Glutamatergic neuron (in vitro differentiated cells): ENCODE measurements at places on chromosomes 5 and 9.

DNA sequence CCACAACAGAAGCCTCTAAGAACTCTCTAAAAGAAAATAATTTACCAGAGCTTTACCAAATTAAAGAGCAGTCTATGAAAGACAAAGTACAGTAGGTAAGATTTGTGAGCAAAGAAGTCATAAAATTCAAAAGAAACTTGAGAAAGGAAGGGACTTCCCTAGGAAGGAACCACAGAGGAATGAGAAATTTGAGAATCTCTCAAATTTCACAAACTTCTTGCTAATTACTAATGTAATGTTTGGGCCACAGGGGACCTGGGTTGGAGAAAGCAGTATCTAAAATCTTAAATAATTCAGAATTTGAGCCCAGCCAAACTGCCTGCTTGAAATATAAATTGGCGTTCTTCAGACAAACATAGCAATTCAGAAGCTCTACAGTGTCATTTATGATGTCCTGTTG, 225.0 kb upstream of the PRR16 start:
- DNase-seq = no peak

DNA sequence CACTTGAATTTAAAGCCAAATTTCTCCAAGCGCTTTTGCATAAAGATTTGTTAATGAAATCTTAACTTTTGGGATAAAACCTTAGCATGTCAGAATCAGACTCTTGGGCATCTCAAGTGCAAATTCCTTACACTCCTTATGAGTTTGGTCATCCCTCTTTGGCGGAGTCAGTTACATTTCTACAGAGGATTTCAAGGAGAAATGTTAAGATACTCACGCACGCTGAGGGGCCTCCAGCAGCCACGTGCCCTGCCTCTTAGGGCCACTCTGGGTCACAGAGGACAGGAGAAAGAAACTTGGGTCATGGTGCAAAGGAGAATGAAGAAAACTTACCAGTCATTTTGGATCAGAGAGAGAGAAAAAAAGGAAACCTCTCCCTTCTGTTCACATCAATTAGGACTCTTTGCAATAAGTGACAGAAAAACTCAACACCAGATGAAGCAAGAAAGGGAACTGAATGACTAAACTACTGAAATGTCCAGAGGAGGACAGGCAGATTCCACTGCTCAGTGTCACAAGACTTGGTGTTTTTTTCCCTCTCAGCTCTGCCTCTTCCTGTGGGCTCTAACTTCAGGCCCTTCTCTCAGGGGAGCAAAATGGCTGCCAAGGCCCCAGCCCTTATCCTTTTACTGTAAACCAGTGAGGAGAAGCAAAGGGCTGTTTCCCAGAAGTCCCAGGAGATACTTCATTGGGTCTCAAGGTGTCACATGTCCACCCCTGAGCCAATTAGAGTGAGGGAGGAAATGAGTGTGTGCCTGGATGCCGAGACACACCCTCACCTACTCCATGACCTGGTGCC, 63.3 kb upstream of the NFIL3 start:
- DNase-seq = no peak

- no peak for DNase-seq
Observed at GRCh38 chr9:129398101-129398960, 220.3 kb upstream of the IER5L start.

DNA sequence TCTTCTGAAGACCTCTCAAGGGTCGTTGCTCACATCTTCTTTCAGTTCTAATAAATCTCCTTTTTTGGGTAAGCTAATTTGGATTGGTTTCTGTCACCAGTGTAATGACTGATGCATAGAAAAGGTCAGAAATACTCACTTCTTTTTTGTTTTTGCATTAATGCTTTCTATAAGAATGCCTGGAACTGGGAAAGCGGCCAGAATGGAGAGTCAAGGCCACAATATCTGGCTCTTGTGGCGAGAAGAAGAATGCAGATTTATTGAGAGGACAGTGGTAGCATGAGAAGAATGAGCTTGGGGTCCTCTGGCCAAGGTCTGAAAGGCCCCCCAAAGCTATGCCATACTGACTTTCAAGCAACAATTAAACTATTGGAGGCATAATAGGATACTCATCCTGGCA, 88.0 kb upstream of the SLC12A2 start:
- no peak for DNase-seq

GRCh38 chr5:132779961-132780360, 2.9 kb upstream of the SEPTIN8 start:
- no peak for DNase-seq

GRCh38 chr9:135907006-135907430, 328 bp downstream of the CAMSAP1 start:
- DNase-seq = peak; percentile 63

- DNase-seq = no peak
Observed at GRCh38 chr9:92278110-92278509, 15.4 kb downstream of the IARS1 start.

GRCh38 chr9:99819123-99819855, 2.4 kb upstream of the NR4A3 start:
- DNase-seq = peak; percentile 85

GRCh38 chr5:96117771-96118651, 156.4 kb upstream of the ELL2 start:
- no peak for DNase-seq

DNA sequence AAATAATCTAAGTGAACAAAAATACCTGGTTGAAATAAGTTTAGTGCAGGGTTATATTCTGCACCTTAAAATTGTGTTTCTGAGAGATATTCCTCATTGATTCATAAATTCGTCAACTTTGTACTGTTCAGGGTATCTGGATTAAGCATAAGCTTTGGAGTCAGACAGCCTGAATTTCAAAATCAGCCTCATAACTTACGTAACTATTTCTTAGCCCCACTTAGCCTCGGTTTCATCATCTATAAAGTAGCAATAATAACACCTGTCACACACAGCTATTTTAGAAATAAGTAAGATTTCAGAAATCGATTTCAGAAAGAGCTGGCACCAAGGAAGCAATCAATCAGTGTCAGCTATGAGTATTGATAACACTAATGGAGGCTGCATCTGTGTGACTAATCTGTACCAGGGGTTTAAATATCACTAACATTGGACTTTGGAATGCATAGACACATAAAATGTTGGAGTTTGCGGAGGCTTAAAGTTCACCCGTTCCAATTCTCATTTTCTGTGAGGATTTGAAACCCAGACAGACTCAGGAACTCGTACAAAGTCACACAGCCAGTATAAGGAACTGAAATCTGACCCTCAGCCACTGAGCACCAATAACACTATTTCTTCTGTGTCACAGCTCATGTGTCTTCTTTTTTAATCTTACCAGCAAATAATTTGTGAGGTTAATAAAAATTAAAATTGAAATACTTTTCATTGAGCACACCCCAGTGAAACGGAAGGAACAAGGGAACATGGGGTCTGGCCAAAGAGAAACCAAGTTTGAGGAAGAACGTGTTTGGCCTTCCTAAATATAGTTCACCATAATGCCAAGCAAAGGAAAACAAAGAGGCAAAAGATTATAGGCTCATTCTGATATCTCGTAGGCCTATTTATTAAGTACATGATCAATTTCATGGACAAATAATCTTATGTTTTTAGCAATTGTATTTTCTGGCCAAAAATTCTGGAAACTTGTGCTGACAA, 194.4 kb upstream of the PTGER4 start:
- no peak for DNase-seq
